ENCODE measurements at places on chromosomes 12 and 14.

- no peak for DNase-seq
These were observed 1141.2 kb upstream of the TMEM132C start for GRCh38 chr12:127125607-127126259.

DNA sequence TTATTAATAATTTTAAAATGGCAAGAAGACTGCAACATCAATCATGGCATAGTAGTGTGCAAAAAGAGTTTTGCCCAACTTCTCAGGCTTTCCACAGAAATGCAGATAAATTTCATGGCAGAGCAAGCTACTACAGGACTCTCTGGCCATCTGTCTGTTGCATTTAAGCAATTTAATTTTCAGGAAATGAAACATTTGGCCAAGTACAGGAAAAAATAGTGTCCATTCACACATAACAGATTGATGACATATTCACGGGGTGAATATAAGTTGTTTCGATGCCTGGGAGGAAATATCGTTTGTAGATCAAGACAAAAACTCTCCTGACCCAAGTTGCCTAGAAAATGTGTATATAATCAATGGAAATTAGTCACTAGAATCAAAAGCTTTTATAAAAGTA, 324.0 kb downstream of the PRKD1 start:
- no peak for DNase-seq

GRCh38 chr14:105267820-105268548, 19.7 kb downstream of the BTBD6 start:
- DNase-seq: no peak

GRCh38 chr14:99389174-99389826, 91.4 kb downstream of the SETD3 start:
- DNase-seq: no peak

DNA sequence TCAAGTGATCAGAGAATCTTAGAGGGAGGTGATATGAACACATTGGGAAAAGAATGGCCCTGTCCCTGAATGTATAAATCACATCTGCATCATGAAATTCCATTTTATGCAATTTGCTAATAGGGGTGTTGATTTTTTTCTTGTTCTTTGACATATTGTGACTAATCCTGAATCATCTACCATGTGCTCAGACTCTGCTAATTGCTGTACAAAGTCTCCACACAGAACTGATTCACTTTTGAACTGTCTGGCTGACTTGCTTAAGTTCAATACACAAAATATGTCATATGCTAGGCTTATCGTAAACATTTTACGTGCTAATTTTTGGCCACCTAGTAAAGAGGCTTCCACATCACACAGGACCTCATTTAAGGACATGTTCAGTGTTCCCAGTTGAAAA, 2.6 kb downstream of the TMEM132D start:
- DNase-seq: no peak

DNA sequence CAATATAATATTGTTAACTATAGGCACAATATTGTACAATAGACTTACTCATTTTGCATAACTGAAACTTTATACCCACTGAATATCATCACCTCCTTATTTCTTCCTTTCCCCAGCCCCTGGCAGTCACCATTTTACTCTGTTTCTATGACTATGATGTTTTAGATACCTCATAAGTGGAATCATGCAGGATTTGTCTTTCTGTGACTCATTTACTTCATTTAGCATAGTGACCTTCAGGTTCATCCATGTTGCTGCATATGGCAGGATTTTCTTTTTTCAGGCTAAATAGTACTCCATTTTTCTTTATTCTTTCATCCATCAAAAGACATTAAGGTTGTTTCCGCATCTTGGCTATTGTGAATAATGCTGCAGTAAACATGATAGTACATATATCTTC, 18.9 kb downstream of the USP15 start:
- DNase-seq: no peak

DNA sequence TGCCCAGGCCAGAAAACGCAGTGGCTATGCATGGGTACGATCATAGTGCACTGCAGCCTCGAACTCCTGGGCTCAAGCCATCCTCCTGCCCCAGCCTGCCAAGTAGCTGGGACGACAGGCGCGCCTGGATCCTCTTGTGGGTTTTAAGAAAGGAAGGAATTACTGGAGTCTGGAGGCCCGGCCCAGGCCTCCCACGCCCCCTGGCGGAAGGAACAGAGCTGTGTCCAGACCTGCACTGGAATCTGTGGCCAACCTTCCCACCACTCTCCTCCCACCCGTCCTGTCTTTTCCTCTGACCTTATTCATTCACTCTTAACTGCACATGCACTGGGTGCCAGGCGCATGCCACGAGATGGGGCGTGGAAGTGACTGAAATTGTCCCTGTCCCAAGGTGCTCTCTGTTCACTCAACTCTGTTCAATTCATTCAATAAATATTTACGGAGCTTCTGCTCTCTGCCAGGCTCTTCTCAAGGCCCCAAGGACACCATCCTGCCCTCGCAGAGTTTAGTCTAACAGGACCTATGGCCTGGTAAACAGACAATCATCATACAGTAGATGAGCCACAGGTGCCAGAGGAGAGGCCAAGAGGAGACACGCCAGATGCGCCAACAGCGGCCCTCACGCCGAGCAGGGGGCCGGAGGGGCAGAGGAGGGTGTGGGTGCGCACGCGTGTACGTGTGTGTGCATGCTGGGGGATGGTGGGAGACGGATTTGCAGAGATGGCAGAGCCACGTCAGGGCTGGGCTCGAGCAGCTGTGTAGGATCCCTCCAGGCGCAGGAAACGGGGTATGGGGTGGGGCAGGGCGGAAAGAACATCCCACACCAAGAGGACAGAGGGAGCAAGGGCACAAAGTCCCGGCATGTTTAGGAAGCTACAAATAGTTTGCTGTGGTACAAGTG, 13.7 kb upstream of the TMEM106C start:
- peak; percentile 48 for DNase-seq

GRCh38 chr12:65074932-65075331, 46.2 kb downstream of the WIF1 start:
- DNase-seq: no peak

DNA sequence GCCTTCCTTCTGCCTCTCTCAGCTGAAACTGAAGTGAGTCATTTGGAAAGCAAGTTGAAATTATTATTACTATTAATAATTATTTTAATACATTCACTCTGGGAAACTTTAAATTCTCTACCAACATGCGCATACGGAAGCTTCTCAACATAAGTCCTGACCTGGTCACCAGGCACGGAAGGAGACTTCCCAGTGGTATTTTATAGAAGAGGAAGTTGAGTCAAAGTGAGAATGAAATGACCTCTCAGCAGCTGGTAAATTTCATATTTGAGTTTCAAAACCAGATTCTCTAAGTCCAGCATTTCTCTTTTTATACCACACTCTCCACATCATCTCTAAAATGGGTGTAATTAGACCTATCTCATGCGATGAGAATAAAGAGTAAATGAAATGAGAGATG, 747.4 kb downstream of the VRK1 start:
- no peak for DNase-seq

Data from AML-193 (cell line).